Hair follicular keratinocyte (primary cell): ENCODE measurements at places on chromosomes 6 and 20. TPM values are rescaled to one million over a fixed set of nuclear protein-coding genes. Genes with fewer than 3 reads are reported as not detected.

CFAP61 gene
- 0.08 TPM in 1 of 2 replicates, not detected in the other for total RNA-seq

RGS17 gene
- 0.34 and 0.47 TPM in 2 replicates for total RNA-seq

CST8 gene
- total RNA-seq: not detected in 2 replicates

KCNK17 gene
- total RNA-seq: not detected in 2 replicates

KHDC1L gene
- not detected in 2 replicates for total RNA-seq

SLC2A10 gene
- total RNA-seq: 0.16 and 0.19 TPM in 2 replicates

ZBTB12 gene
- 0.30 and 0.39 TPM in 2 replicates for total RNA-seq

SLC29A1 gene
- 23.2 and 50.3 TPM in 2 replicates for total RNA-seq
